Omental fat pad (tissue), 4 donors: ENCODE measurements at places on chromosomes 1 and 21.

DNA sequence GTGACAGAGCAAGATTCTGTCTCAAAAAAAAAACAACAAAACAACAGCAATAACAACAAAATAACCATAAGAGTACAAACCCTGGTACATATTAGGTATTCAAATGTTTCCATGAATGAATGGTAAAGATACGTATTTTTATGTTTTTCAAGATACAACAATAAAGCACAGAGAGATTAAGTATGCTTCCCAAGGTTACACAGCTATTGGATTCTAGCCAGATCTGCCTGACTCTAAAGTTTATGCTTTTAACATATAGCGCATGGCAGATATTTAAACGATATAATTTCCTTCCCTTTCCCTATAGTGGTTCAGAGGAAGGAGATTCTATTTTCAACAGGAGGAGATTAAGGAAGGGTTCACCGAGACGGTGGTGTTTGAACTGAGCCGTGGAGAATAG is 25.5 kb downstream of the RNU5D-1 start:
- no peak for DNase-seq

DNA sequence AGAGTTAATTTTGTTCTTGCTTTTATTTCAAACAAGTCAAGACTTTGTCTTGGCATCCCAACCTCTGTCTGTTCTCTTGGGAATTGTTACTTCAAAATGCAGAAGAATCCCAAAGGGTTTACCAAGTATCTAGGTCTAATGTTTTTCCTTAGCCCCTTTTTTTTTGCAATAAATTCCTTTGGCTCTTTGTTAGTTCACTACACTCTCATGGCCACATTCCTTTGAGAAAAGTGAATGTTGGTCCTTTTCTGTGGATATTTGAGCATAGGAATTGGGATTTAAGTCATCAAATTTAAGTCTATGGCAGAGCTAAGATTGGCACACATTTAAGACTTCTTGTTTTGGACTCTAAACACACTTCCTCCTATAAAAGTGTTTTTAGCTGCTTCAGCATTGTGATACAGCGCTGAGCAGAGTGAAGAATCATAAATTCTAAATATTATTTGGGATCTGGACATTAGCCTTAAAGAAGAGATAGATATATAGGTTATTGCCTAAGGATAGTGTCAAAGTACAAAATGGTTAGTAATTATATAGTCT is 1.9 kb downstream of the BTF3L4 start:
- DNase-seq = no peak

DNA sequence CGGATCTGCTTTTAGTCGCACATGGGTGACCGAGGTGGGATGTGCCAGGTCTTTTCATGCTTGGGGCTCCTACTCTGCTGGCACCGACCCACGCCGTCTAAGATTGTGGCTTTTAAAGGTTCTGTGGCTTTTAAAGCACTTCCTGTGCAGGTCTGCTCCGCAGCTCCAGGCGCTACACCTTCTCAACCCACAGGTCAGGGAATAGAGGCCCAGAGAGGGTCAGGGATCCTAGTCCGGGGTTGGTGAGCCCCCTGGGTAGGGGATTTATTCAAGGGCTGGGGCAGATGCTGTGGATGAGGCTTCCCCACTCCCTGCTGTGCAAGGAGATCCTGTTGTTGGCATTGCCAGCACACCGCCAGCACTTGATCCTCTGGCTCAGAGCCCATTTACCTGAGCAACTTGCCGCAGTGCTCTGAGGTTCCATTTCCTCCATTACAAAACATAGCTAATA is 212.8 kb upstream of the RAB4A start:
- DNase-seq = no peak

DNA sequence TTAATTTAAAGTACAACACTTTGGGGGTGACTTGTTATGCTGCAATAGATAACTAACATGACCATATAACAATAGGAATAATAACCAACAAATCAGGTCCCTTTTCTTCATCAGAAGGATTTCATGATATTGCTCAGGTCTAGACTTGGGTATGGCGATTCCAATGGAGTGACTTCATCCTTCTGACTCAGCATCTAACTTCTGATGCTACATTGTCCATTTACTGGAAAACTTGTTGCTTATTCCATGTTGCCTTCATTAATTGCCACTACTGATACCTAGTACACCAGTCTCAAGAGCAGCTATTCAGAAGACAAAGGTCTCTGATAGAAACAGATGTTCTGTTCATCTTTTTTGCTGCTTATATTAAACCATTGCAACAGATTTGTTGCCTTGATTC is 324.3 kb downstream of the TGFB2 start:
- DNase-seq = no peak

DNA sequence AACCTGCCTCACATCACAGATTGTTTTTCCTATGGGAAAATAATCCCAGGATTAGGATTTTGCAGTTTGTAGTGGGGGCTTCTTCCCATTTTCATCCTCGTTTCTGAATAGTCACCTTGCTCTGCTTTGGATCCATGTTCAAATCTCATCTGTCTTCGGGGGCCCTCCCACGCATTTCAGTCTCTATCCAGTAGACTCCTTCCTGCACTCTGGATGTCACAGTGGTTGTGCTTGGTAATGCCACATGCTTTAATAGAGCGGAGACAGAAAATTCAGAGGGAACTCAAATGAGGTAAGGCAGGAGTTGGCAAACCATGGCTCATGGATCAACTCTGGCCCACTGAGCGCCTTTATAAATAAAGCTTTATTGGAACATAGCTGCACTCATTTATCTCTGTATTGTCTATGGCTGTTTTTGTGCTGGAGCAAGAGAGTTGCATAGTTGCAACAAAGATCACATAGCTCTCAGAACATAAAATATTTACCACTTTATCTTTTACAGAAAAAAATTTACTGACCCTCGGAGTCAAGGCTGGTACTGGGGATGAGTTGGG is 101.0 kb downstream of the SPATA46 start:
- no peak for DNase-seq
